ENCODE measurements at places on chromosomes 1 and 21. TPM values are rescaled to one million over a fixed set of nuclear protein-coding genes. Genes with fewer than 3 reads are reported as not detected.

PTGFR gene
- total RNA-seq = 3.1 TPM

FAM177B gene
- not detected for total RNA-seq

FCMR gene
- not detected for total RNA-seq

URB1 gene
- total RNA-seq = 38.8 TPM

KCNQ4 gene
- 0.06 TPM for total RNA-seq

Measured in HT1080 (cell line).